ENCODE measurements at places on chromosomes 13 and 19.

DNA sequence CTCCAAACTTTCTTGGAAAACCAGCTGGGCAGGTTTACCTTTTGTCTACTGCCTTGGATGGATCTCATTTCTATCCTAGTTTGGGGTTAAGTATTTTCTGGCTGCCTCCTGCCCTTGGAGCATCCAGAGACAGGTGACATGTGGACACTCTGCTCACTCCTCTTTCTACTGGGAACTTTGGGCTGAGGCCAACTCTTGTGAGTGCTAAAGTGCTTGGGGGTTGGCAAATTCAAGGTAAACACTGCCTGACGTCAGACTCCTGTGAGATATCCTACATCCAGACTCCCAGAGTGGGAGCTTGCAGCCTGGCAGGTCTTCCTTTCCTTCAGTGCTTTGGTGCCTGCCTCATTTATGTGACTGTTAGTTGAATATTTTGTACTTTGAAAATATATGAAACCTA, 388.1 kb downstream of the KCNRG start:
- DNase-seq = no peak

GRCh38 chr13:19604306-19604705, 29.2 kb upstream of the MPHOSPH8 start:
- no peak for DNase-seq

DNA sequence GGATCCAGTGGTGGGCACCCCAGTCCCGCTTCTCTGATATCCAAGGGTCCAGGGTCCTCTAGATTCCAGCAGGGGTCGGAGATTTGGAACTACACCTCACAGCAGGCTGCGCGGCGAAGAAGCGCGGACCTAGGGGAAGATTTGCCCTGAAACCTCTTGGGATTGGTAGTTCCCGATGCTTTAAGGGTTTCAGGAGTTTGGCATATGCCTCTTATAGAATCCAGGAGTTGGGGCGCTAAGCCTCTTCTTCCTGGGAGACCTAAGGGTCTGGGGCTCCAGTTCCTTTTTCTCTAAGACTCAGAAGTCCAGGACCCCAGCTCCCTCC, 349 bp downstream of the BCL2L12 start:
- no peak for DNase-seq

DNA sequence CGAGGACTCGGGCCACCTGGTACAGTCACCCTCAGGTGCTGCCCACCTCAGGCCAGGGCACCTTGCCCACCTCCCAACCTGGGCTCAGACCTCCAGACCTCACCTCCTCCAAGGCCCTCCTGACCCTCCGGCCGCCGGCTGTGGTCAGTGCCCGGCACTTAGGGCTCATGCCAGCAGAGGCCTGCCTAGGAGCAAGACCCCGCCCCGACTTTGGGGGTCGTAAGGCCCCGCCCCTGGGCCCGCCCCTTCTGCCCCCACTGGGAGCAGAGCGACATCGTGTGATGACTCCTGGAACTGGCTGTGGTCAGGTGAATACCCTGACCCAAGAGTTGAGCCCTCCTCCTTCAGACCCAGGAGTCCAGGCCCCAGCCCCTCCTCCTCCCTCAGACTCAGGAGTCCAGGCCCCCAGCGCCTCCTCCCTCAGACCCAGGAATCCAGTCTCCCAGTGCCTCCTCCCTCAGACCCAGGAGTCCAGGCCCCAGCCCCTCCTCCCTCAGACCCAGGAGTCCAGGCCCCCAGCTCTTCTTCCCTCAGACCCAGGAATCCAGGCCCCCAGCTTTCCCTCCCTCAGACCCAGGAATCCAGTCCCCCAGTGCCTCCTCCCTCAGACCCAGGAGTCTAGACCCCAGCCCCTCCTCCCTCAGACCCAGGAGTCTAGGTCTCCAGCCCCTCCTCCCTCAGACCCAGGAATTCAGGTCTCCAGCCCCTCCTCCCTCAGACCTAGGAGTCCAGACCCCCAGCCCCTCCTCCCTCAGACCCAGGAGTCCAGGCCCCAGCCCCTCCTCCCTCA, at the start of gene SBK2:
Gene SBK2 (minus strand): TSS at position 183 of the 790 bp plus-strand sequence. CDS start 839 bp downstream, outside the sequence.
- no peak for DNase-seq

GRCh38 chr13:32745509-32745908, 159.3 kb downstream of the PDS5B start:
- no peak for DNase-seq

- no peak for DNase-seq
These were observed 12.9 kb upstream of the CACTIN start for GRCh38 chr19:3639479-3639878.

GRCh38 chr13:46864941-46865340, 31.9 kb downstream of the HTR2A start:
- DNase-seq = no peak

DNA sequence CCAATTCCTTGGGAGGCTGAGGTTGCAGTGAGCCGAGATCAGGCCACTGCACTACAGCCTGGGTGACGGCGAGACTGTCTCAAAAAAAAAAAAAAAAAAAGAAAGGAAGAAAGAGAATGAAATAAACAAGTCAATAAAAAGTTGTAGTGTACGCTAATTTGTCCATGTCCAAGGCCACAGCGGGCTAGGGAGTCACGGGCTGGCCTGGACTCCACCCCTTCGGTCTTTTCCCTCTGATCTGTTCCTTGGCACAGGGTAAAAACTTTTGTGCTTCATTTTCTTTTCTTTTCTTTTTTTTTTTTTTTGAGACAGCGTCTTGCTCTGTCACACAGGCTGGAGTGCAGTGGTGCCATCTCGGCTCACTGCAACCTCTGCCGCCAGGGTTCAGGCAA, 19.4 kb upstream of the MKNK2 start:
- DNase-seq = no peak

GRCh38 chr19:45467456-45468158, at the start of gene FOSB:
Gene FOSB, plus strand, starts transcription at chr19:45467996. Its CDS starts 591 bp downstream, at chr19:45468587.
- DNase-seq = peak; percentile 97

DNA sequence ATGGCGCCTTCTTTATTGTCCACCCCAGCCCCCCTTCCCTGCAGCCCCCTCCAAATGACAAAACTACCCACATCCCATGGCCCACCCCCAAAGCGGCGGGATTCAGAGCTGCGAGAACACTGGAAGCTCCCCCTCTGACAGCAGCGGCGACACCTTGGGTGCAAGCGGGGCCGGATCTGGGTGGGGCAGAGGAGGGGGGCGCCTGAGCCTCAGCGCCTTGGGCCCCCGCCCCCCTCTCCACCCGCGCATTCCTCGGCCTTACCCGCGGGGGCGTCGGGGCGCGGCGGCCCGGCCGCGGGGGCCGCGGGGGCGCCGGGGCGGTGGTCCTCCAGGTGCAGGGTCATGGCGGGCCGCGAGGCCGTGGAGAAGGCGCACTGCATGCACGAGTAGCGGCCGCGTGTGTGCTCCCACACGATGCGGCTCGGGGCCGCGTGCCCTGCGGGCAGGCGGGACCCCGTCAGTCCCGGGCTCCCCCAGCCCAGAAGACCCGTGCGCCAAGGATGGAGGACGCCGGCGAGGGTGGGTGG, 3.3 kb downstream of the ZNF414 start:
- no peak for DNase-seq

DNA sequence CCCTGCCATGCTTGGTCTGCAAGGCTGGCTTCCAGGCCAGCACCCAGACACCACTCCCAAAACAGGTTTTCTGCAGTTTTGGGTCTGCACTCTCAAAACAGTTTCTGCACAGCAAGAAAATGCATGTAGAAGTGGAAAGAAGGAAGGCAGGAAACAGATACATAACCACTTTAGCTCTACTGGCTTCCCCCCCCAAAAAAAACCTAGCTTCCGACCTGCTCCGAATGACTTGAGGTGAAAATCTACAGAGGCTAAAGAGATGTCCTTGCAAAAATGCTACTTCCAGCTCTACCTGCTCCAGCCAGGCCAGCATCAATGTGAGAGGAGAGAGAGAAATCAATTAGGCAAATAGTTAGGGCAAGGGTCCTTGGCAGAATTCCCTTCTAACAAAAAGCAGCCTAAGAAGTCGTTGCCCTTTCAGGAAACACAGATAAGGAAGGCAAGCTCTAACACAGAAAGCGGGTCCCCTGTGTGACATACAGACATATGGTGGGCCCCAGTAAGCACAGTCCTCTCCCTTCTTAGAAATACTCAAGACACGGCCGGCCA, 3.4 kb downstream of the C19orf12 start:
- DNase-seq = no peak

DNA sequence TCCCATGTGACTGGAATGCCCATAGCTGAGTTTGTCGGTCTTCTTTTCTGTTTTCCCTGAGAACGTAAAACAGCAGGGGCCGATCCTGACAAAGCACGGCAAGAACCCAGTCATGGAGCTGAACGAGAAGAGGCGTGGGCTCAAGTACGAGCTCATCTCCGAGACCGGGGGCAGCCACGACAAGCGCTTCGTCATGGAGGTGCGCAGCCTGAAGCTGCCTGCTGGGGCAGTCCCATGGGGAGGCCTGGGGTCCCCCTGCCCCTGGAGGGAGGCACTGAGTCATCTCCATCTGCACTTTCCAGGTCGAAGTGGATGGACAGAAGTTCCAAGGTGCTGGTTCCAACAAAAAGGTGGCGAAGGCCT, 18.2 kb upstream of the QTRT1 start:
- no peak for DNase-seq

DNA sequence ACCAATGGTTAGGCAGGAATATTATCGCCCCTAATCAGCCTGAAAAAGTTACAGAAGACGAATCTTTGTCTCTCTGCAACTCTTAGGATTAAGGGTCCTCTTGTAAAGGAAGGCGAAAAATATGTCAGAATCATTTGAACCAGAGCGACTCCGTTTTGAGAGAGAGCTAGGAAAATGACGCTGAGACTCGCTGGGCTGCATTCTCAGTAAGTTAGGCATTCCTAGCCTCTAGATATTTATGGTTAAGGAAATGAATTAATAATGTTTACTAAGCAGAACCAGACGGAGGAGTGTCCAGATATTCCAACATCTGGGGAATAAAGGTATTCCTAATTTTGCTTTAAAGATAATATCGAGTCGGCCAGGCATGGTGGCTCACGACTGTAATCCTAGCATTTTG, 755 bp upstream of the ZNF726 start:
- no peak for DNase-seq

DNA sequence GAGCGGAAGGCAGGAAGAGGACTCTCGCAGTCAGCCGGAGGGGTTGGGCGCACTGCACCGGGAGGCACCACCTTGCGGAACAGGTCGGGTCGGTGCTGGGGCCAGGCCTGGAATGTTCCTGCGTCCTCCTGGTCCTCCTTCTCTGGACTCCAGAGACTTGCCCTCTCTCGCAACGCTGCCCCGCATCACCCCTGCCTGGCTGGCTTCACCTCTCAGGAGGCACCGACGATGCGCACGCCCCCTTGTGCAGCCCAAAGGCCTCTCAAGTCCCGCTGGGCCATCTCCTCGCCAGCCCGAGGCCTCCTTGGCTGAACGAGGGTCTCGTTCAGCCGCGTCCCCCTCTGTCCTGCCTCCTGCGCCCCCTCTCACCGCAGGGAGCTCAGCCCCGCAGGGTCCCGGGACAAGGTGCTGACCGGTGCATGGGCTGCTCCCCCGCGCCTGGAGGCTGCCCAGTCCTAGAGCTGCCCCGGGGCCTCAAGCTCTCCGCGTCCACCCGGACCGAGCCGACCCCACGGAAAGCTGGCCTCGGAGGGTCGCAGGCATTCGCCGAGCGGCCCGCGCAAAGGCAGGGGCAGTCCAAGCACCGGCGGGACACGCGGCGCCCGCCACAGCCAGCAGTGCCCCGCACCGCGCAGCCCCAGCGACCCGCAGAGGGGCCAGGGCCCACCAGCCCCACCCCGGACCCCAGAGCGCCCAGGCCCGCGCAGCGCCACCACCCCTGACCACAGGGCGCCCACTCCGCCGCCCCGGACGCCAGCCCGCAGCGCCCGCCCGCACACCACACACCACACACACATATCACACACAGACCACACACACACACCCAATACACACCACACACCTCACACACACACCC, 133.8 kb downstream of the CRYL1 start:
- DNase-seq = no peak
